ENCODE measurements at places on chromosomes 3 and 15.

DNA sequence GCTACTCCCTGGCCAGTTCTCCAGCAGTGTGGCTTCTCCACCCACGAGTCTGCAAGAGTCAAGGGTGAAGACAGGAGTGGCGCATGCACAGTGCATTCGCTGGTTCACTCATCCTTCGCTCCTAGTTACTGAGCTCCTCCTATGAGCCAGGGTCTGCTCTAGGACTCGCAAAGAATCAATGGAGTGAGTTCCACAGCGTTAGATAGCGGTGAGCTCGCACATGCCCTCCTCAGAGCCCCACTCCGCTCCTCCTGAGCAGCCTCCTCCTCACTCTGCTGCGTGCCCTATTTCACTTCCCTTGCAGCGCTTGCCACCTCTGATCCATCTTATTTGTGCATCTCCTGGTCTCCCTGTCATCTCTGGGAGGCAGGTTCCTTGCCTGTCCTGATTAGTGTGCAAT, 63.0 kb downstream of the NUP210 start:
- no peak for DNase-seq

- no peak for DNase-seq
Measured at GRCh38 chr3:10520072-10520471, 14.7 kb upstream of the ATP2B2 start.

DNA sequence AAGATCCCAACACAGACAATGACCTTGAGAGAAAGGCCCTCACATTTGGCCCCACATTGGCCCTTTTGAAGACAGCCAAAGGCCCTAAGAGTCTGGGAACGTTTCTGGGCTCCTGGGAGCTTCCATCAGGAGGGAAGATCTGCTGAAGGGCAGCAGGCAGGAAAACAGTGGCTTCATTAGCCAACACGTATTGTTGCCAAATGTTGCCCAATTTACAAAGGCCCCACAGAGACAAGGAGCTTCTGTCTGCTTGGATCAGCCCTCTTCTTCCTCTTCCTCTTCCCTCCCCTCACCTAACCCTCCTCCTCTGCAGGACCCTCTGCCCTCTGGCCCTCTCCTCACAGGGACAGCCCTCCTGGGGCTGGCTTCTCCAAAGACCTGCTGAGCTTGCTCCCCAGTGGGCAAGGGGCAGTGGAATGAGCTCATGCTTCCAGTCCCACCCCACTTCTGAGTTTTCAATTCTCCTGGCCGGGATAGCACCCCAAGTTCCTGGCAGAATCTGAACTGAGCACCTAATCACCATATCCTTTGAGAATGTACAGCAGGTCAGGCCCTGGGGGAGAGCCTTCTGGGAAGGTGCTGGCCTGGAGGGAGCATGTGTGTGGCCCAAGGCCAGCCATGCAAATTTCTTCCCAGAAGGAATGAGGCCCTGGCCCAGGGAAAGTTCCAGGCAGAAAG, 5.1 kb upstream of the LTF start:
- DNase-seq = no peak

DNA sequence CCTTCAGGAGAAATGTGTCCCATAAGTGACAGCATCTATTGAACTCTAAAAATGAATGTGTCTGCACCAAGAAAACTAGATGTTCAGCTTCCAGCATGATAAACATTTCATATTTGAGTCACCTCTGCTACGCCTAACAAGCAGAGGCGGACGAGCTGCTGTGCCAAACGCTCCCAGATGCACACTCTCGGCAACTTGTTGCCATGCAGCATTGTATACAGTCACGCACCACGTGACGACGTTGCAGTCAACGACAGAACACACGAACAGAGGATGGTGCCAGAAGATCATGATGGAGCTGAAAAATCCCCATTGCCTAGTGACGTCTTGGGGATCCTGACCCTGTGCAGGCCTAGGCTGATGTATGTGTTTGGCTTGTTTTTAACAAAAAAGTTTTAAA, 137.5 kb downstream of the XXYLT1 start:
- no peak for DNase-seq

- DNase-seq = no peak
Measured at GRCh38 chr3:30712991-30713390, 106.6 kb downstream of the TGFBR2 start.

DNA sequence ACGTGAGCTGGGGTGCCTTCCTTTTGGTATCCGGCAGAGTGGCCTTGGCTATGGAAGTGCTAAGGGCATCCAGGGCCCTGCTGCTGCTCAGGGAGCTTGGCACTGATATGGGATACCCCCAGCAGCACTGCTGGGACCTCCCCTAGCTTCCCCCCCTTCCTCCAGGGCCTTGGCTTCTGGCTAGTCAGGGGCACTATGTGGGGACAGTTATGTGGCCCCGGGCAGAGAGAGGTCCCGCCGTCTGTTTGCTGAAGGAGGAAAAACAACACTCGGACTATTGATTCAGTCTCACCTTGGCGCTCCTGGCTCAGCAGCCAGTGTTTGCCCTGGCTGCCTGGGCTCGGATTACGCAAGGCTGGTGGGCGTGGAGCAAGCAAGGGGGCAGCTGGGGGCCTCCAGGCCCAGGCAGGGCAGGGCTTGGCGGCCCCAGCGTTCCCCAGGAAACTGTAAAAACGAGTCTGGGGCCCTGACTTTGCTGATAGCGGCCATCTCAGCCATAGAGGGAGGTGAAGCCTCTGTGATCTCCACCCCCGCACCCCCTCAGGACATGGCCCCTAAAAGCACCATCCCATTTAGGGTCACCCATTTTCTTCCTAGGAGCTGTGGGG, 5.7 kb downstream of the FURIN start:
- peak; percentile 50 for DNase-seq

DNA sequence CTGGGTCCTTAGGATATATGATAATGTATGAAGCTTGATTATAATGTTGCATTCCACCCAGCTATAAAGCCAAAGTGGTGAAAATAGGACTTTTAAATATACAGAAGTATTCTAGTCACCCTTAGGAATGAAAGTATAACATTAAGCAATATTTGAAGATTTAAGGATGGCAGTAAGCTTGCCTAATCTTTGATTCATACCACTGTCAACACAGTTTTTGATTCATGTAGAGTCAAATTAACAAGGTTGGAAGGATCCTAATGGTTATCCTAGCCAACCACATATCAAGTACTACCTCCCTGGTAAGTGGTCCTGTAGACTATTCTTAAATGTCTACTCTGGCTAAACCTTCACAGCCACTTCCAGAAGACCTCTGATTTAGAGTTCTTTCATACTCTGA, 18.6 kb downstream of the ARIH1 start:
- DNase-seq = no peak

DNA sequence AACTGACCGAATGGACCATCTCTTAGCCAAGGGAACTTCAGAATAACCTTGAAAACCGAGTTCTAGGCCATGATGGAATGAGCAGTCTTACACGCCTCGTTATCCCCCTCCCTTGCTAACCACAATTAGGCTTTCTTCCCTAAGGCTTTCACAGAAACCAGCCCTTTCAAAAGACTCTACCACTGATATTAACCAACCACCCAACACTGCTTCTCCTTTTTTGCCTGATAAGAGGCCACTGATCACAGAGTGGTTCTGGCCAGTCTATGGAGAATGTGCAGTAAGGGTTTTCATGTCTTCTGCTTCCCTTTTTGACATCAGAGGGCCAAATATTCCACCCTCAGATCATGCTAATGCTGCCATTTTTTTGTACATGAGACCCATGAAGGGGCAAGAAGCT, 59.3 kb downstream of the MCF2L2 start:
- no peak for DNase-seq

DNA sequence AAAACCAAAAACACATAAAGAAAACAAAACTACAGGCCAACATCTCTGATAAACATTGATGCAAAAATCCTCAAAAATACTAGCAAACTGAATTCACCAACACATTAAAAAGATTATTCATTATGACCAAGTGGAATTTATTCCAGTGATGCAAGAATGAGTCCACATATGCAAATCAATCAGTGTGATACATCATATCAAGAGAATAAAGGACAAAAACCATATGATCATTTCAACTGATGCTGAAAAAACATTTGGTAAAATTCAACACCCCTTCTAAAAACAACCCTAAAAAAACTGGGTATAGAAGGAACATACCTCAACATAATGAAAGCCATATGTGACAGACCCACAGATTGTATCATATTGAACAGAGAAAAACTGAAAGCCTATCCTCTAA, 265.6 kb upstream of the DCBLD2 start:
- DNase-seq = no peak

DNA sequence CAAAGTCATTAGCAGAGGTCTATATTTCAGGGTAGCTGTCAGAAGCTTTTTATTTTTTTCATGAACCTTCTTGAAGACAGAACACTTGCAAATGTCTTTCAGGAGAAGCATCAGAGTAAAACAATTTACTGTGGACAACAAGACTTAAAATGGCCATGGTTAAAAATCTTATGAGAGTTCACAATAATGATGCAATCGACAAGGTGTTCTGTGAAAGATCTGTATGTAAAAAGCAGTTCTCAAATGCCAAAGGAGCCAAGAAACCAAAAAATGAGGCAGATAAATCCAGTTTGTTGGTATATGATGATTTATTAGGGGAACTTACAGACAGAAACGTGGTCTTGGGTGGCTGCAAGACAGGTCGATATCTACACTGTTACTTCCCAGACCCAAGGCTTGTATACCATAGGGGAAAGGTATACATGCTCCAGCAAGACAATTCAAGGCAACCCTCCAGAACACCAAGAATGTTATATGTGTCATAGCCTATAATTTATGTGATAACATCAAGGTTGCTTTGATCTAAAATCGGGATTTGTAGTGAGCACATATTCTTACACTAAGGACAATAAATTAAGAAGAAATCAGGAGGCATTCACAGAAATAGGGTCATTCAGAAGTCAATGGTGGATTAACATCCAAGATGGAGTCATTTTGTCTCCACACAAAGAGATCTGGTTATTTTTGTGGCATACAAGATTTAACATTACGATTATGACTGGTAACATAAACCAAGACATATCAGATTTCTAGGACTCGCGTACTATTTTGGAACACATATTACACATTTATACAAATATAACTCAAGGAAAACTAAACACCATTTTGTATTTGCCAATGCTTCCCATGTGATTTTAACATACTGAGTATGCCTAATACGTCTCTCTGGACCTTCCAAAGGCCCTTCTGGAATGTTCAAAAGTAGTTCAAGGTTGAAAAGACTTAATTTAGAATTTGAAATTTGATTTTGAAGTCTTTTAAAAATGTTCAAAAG, 316.4 kb downstream of the THSD4 start:
- DNase-seq = no peak

GRCh38 chr3:106183762-106184391, 315.1 kb upstream of the CBLB start:
- no peak for DNase-seq

- DNase-seq = no peak
Measured at GRCh38 chr3:191637611-191638010, 176.6 kb downstream of the PYDC2 start.

GRCh38 chr3:61136191-61136590, 115.1 kb downstream of the FHIT start:
- no peak for DNase-seq

DNA sequence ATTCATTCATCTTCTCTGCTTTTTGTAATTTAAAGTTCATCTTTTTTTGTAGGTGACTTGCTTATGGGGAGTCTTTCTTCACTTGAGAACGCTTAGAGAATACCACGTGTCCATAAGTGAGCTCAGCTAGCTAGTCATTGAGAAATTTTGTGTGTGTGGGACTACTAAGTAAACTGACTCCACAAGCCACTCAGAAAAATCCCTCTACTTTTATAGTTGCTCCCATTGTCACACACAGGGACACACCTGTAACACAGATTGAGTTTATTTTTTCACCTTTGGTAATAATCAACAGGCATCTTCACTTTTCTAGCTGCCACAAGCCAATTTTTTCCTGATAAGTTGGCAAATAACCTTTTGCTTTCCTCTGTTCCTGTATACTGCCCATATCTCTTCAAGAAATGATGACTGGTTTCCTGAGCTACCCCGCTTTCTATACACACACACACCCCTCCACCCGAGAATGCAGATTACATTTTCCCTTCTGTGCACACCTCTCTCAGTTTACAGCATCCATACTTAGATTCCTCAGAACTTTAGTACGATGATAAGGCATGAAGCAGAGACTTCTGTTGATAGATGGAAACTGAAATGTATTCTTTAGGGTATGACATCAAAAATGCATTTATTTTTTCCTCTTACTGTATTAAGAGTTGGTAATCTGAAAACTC, 4.6 kb downstream of the TSC22D2 start:
- DNase-seq = peak; percentile 32

GRCh38 chr3:29420106-29420505, 139.2 kb downstream of the RBMS3 start:
- DNase-seq = no peak

DNA sequence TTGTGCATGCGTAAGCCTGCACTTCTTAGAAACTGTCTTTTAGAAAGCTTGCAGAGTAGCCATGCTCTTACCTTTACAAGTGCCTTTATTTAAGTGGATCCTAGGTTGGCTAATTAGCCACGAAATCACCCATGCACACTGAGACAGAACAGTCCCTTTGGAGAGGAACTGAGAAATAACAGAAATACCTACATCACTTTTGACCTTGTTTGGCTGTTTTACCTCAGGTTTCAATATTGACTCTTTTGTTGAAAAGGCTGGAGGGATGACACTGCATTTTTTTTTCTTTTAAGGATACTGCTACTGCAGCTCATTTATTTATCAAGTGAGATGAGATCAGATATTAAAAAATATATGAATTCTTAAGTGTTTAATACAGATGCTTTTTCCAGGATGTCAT, 155.6 kb upstream of the GOLIM4 start:
- no peak for DNase-seq

DNA sequence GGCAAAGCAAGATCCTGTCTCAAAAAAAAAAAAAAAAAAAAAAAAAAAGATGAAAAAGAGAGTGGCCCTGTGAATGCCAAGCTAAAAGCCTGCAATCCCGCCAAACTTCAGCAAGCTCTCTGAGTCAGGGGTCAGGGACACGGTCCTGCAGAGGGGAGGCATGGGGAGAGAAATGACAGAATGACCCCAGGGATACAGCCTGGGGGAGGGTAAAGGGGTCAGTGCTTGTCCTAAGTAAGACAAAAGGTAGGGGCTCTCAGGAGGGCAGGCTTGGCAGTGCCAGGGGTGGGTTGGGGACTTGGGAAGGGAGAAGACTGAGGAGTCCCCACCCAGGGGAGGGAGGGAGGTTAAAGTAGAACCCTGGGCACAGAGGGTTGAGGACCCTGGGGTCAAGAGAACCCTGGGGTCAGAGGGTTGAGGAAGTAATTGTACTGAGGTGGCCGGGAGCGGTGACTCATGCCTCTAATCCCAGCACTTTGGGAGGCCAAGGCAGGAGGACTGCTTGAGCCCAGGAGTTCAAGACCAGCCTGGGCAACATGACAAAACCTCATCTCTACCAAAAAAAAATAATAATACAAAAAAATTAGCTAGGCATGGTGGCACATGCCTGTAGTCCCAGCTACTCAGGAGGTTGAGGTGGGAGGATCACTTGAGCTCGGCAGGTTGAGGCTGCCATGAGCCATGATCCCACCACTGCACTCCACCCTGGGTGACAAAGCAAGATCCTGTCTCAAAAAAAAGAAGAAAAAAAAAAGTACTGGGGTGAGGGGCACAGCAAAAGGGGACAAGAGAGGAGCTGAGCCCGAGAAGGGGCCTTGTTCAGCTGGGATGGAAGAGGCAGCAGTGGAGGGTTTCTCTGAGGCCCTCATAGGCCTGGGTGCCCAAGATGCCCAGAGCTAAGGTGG, 5.2 kb upstream of the SEMA3B start:
- DNase-seq = no peak

All from K562 (cell line).